CD14-positive monocyte (primary cell): ENCODE measurements at places on chromosomes 11 and 22. TPM values are rescaled to one million over a fixed set of nuclear protein-coding genes. Genes with fewer than 3 reads are reported as not detected.

- no peak overlapping the region for H3K4me3 ChIP-seq
- no peaks in the 10 kb centered on the region for H3K36me3 ChIP-seq
- H3K27ac ChIP-seq = no peak overlapping the region
These were observed 159.7 kb downstream of the DDX10 start for GRCh38 chr11:108824545-108824944.

DNA sequence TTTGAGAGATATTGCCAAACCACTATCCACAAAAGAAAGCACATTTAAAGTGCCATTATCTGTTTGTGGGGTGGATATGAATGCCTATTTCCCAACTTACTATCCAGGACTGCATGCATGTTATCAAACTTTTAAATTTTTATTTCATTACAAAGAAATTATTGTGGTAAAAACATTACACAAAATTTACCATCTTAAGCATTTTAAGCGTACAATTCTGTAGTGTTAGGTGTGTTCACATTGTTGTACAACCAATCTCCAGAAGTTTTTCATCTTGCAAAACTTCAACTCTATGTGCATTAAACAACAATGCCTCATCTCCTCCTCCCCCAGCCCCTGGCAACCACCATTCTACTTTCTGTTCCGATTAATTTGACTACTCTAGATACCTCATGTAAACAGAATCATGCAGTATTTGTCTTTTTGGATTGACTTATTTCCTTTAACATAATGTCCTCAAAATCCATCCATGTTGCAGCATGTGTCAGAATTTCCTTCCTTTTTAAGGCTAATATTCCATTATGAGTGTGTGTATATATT, 17.6 kb upstream of the CD44 start:
- no peak overlapping the region for H3K4me3 ChIP-seq
- DNase-seq = no peak

DNA sequence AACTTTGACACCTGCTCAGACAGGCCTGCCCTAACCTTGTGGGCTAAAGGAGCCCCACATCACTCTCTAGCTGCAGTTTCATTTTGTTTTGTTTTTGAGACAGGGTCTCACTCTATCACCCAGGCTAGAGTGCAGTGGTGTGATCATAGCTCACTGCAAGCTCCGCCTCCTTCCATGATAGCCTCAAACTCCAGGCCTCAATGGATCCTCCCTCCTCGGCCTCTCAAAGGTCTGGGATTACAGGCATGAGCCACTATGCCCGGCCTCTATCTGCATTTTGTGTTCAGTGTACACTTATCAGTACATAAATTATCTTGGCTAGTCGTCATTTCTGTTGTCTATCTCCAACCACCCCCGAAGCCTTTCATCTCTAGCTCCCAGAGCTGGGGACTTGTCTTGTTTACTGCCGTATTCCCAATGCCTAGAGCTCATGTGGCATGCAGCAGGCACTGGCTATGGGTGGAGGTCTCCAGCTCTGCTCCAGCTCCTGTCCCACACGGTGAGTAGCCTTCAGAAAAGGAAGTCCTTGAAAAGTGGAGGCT, 22.1 kb upstream of the PEX26 start:
- H3K27me3 ChIP-seq = no peaks in the 10 kb centered on the region
- no peaks in the 10 kb centered on the region for H3K4me1 ChIP-seq
- no peak overlapping the region for H3K4me3 ChIP-seq

DNA sequence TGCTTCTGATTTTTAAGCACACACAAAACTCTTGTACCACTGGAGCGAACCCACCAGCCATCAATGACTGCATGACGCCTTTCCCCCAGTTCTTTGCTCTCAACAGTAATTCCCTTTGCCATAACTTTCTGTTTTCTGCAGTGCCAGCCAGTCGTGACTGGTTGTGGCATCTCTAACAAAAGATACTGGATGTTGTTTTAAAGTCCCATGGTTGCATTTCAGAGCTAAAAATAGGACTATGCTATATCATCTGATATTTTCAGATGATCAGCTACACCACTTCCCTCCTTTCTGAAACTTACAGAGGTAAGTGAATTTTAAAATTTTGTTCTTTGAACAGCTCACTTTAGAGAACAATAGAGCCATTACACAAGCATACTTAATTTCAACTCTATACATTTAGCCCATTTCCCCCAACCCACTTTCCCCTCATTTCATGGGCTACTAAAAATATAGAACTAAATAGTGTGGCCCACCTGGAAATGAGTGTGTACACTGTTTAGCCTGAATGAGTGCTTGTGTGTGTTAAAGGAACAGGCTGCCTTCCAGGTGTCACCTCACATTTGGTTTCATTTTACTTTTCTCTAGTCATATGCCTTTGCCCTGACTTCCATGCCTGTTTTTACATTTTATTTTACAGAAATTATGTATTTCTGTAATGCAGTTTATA, 136.9 kb upstream of the ZC3H12C start:
- no peak overlapping the region for H3K4me3 ChIP-seq
- no peaks in the 10 kb centered on the region for H3K36me3 ChIP-seq
- no peaks in the 10 kb centered on the region for H3K27me3 ChIP-seq
- DNase-seq = no peak
- no peak overlapping the region for H3K27ac ChIP-seq

DNA sequence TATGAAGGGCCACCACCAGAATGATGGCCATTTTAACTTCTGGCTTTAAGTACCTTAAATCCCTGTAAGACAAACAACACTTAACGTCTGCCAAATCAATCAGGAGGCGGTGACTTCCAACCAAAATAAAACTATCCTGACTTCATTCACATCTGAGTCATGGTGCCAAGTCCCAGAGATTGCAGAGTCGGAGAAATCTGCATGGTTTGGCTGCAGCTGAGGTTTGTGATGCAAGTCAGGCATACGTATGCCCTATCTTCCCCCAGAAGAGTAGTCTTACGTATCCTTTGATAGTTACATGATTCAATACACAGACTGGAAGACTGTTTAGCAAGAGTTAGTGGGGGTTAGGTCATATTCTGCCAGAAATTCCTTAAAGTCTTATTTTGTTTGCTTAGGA, 1.7 kb upstream of the GAB2 start:
- peak overlapping the region; percentile 98 for H3K27ac ChIP-seq
- H3K4me1 ChIP-seq = peaks cover 69% of the 10 kb centered on the region
- no peaks in the 10 kb centered on the region for H3K36me3 ChIP-seq
- no peaks in the 10 kb centered on the region for H3K27me3 ChIP-seq
- peak overlapping the region; percentile 87 for H3K4me3 ChIP-seq
- DNase-seq = peak; percentile 93

MPZL3 gene
- polyA plus RNA-seq = 4.2 TPM

SPTBN2 gene
- not detected in 2 replicates for polyA plus RNA-seq

DNAL4 gene
- polyA plus RNA-seq = 8.9 TPM

SLC6A5 gene
- polyA plus RNA-seq = not detected
